AG08396 (cell line): ENCODE measurements at places on chromosomes 6 and 20.

DNA sequence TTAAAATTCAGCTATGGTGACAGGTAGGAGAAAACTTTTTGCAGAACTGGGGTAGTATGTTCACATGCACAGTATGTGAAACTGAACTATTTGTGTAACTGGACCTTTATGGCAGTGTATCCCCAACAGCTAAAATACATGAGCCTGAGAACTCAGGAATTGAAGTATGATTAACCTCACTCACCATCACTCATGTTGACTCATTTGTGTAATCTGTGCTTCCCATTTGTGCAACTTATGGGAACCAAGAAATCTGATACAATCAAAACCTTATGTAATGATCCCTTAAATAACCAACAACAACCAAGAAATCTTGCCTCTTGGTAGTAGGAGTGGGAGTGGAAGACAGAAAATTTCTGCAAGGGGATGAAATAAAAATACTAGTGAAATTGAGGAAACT, 674.9 kb downstream of the HDGFL1 start:
- DNase-seq = peak; percentile 14

DNA sequence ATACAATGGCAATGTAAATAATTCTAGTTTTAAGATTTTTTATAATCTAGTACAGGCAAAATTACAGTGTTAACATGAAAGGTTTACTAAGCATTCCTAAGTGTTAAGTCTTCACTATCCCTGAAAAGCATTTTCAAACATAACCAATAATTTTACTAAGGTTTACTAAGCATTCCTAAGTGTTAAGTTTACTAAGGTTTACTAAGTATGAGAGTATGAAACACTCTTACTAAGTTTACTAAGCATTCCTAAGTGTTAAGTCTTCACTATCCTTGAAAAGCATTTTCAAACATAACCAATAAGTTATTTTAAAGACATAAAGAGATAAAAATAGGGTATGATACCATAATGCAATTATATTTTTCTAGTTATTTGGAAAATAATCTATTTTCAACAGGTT, 82.6 kb downstream of the PRSS35 start:
- no peak for DNase-seq

- no peak for DNase-seq
Measured at GRCh38 chr6:30830438-30830837, 53.9 kb upstream of the DDR1 start.

GRCh38 chr6:117264369-117264691, 1.0 kb upstream of the VGLL2 start:
- DNase-seq = no peak

DNA sequence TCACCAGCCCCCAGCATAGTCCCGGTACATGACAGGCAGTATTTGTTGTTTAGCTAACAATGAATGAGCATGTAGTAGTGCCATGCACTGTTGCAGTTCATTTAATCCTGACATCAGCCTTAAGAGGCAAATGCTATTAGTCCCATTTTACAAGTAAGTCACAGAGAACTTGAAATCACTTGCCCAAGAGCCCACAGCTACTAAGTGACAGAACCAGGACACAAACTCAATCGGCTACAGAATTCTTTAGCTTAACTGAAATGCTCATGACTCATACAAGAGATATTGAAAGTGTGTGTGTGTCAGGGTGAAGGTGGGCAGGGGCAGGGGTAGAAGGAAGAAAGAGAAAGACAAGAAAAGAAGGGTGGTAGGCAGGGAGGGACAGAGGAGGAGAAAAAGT, 52.7 kb downstream of the UNC5CL start:
- DNase-seq = no peak

- no peak for DNase-seq
Measured at GRCh38 chr6:169561665-169562064, 140.2 kb downstream of the WDR27 start.

DNA sequence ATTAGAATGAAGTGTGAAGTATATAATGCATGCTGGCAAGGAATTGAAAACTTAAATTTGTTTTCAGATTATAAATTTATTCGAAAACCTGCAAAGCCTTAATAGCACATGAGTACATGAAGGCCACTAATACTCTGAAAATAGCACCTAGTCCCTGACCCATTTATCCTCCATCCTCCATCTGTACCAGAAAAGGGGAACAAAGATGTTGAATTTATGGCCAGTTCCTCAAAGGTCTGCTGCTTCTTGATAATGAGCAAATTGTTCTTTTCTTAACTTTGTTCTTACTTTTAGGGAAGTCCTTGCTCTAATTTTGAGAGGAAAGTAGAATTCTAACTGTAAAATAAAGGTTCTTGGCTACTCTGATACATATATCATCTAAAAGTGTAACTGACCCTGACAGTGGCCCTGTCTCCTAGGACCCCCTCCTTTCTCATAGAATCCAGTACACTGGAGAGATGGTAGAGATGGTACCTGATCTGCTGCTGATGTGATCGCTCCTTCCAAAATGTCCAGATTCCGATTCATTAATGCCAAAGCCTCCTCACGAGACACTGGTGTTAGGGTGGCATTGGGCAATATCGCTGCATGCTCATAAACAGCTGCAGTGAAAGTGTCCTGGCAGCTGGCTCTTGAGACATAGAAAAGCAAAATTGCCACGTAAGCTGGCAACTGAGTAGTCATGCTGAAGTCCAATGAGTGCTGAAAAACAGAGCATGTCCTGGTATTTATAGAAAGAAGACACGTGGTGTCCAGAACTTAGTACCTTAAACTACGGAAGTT, at the start of gene VNN1:
VNN1 (minus strand) TSS at position 704 of the 783 bp plus-strand sequence; CDS start at position 684, 20 bp downstream.
- DNase-seq = no peak

DNA sequence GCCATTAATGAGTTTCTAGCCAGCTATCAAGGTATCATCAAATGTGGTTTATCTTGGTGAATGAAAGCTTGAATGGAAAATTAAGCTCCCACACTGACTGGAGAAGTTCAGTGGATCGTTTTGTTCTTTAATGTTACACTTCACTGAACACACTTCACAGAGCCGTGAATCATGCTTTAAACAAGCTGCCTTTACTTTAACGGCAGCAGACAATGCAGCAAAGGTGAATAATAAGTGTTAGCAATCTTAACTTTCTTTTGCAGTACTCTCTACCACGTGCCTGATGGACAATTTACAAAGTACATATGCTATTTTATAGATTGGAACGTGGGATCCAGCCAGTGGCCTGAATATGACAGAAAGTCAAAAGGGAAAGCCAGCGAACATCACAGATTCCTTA, 424.5 kb downstream of the GRIK2 start:
- no peak for DNase-seq

DNA sequence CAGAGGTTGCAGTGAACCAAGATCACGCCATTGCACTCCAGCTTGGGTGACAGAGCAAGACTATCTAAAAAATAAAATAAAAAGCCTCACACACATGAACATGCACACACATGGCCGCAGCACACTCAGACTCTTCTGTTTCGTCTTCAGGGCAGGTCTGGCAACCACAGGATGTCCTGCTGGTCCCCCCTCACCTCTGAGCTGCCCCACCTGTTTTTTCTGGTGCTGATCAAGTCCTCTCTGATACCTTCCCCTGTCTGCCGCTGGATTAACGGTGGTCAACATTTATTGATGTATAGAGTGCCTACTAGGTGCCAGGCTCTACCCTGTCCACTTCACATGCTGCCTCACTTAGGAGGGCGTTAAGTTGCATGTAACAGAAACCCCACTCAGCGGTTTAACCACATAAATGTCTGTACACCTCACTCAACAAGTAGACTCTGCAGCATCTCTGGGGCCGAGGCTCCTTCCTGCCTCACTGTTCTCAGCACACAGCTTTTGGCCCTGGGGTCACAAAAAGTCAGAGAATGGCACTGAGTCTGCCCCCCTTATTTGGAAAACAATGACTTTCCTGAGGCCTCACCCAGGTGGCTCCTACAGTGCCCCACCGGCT, 4.5 kb upstream of the AP5S1 start:
- no peak for DNase-seq

DNA sequence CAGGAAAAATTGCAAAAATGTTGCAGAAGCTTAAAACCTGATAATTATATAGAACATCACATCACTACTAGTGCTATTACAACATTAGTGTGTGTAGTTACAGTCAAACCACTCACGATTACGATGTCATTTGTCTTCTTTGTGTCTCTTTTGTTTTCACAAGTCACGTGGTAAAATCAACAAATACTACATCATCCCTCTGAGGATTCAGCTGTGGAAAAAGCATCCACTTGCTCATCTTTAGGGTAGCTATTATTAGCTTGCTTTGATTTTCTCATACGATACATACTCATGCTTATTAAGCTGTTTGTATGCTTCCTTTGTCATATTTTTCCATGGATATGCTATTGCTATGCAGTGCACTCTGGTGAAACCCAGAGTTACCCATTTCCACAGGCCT, 22.2 kb upstream of the ATXN1 start:
- DNase-seq = no peak

DNA sequence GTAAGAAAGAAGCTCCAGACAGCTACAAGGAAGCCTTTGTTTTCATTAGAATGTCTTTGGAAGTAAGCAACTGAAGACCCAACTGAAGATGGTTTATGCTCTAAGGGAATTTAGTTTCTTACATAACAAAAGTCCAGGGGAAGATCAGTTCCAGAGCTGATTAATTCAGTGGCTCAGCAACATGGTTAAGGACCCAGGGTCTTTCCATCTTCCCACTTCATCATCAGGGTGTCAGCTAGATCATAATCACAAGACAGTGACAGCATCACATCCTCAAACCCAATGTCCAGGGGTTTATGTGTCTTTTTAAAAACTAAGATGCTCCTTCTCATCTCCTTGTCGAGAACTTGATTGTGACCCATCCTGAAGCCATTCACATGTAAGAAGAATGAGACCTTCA, 119.7 kb upstream of the PRDM1 start:
- DNase-seq = no peak

GRCh38 chr6:24439858-24440539, 37.3 kb downstream of the MRS2 start:
- DNase-seq = no peak

DNA sequence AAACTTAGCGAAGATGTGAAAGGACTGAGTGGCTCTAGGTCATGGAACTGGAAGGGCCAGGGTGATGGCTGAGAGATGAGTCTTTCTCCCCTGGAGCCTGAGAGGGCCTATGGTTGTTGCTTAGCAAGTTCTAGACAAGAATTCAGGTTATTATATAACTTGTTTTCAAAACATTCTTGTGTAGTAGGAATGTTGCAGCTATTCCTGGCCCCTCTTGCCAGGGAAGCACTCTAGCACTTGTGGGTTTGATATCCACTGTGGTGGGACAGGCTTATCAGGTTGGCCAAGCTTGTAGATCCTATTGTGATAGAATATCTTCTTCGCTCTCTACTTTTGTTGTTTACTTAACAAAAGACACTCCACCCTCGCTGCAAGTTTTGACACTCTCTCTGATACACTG, 211.8 kb upstream of the CITED2 start:
- DNase-seq = no peak

DNA sequence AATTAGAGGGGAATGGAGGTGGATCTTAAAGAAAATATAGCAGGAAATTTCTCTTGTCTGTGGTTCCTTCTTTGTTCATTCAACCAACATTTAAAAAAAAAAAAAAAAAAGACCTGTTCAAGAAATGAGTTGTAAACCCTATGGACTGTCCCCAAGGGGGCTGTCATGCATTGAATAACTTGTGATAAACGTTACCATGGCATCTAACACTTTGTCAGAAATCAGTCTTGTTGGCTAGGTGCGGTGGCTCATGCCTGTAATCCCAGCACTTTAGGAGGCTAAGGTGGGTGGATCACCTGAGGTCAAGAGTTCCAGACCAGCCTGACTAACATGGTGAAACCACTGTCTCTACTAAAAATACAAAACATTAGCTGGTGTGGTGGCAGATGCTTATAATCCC, 381.7 kb downstream of the BCKDHB start:
- no peak for DNase-seq

- no peak for DNase-seq
Measured at GRCh38 chr6:51250317-51250716, 431.6 kb downstream of the TFAP2B start.

DNA sequence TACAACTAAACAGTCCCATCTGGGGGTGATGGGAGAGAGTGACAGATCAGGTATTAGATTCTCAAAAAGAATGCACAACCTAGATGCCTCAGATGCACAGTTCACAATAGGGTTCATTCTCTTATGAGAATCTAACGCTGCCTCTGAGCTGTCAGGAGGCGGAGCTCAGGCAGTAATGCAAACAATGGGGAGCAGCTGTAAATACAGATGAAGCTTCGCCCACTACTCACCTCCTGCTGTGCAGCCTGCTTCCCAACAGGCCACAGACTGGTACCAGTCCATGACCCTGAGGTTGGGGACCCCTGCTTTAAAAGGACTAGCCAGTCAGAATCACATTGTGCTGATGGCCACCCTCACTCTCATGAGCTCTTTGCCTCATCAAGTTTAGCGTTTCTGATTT, 247.0 kb upstream of the KCNQ5 start:
- DNase-seq = no peak

DNA sequence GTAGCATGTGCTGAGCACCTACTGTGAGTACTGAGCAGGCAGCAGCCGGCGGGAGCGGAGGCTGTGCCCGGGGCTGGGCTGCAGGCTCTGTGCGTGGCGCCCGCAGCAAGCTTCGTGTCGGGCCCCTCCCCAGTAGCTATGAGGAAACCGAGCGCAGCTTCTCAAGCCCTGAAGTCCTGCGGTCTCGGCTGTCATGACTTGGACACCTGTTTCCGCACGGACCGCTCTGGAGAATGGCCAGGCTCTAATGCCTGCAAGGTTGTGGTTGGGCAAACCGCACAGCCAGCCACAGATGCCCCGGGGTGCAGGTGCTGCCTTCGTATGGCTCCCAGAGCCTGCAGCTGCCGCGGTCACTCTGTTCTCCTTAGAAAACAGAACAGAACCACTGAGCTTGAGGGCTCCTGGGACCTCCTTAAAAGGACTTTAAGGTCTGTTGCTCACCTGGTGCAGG, 33.7 kb downstream of the PYGB start:
- DNase-seq = no peak

- DNase-seq = peak; percentile 81
Measured at GRCh38 chr6:21856456-21856825, 262.9 kb downstream of the SOX4 start.
